Cerebellum (tissue), 4 donors: ENCODE measurements at places on chromosomes 7 and 10. TPM values are rescaled to one million over a fixed set of nuclear protein-coding genes. Genes with fewer than 3 reads are reported as not detected.

GRCh38 chr7:101319401-101319800, 2.2 kb downstream of the IFT22 start:
- no peak for DNase-seq

DNA sequence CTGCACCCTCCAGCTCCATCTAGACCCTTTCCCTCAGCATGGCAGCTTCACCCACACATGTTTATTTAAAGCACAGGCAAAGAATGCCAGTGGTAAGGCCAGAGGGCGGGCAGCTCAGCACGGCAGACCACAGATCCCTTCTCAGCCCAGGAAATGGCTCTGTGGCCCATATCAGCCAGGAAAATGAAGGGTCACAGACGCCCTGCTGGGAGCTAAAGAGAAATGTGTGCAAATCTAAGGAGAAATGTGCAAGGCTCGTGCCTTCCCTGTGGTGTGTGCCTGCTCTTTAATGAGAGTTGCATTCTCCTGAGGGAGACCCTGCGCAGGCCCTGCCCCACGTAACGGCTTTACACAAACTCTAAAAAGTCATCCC, 23.0 kb downstream of the PTPRN2 start:
- DNase-seq: no peak

DNA sequence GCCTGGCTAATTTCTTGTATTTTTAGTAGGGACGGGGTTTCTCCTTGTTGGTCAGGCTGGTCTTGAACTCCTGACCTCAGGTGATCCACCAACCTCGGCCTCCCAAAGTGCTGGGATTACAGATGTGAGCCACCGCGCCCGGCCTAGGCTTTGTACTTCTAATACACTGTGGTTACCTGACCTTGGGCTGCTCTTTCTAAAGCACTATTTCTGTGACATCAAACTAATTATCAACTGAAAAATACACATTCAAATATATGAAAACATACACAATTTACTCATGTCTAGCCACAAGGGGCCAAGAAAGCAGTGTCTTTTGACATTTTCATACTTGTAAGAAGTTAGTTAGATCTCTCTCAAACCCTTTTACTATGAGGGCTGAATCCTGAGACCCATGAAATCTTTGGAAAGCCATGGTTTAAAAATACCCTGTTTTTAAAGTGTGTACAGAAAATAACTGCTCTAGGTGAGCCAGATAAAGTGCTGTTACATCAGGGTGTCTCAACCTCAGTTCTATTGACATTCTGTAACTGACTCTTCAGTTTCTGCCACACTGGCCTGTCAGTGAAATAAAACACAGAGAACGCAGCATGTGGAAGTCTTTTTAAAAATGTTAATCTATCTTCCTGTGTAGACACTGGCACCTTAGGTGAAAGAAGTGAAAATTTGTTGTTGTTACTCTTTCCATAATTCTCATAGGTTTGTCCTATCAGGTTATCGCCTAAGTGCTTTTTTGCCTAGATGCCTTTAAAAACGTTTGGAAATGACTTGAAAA, 58.8 kb downstream of the CREM start:
- no peak for DNase-seq

- no peak for DNase-seq
These were observed 24.6 kb upstream of the MKLN1 start for GRCh38 chr7:131302876-131303707.

DNA sequence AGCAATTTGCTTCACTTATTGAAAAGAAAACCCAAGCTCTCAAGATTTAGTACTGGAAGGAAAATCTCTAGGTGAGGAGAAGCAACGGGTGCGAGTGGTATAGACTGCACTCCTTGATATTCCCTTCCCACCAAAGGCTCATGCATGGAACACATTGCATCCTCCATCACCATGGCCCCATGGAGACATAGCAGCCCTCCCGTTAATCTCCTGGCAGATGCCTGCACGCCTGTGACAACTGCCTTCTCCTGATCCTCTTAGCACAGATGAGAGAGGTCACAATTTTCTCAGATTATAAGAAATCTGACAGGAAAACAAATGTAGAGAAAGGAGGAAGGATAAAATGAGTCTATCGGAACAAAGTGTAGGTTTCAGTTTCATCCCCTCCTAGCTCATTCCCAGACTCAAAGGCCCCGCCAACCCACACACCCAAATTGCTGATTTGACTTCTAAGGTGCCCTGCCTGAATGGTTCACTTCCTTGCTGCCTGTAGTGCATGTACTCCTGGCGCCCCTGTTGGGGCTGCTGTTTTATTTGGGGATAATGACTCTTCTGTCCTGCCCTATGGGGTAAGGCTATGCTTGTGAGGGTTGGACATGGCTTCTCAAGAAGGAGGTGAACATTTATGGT, 50.0 kb downstream of the PLXNA4 start:
- no peak for DNase-seq

GRCh38 chr7:141533149-141533949, 17.9 kb upstream of the AGK start:
- peak; percentile 84 for DNase-seq

DNA sequence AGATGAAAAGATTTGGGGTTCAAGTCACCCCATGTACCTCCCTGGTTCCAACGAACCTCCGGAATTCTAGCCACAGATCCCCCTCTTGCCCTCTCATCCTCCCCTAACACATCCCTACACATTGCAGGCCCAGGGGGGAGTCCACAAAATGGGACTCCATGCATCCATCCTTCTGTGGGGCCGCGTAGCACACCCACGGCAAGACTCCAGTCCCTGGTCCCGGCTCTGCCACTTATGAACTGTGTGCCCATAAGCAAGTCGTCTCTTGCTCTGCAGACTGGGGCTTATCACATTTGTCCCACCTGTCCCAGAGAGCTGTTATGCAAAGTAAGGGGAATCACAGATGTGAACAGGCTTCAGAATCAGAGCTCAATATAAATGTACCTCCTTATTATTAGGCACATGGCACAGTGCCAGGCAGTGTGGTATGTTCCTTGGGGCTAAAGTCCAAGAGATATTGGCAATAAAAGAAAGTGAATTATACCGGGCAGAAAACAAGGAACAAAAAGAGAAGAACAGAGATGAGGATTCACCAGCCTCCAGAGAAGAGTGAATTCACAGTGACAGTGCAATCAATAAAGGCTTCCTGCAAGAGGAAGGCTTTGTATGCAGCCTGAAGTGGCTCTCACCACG, 73.9 kb downstream of the KCNMA1 start:
- no peak for DNase-seq

- peak; percentile 27 for DNase-seq
These were observed 110.3 kb upstream of the GATA3 start for GRCh38 chr10:7944215-7944480.

- no peak for DNase-seq
These were observed 668.6 kb downstream of the NRG3 start for GRCh38 chr10:82543631-82544030.

GRCh38 chr10:34791947-34792346, 23.1 kb downstream of the PARD3 start:
- no peak for DNase-seq

GRCh38 chr10:114103284-114103683, 59.6 kb downstream of the ADRB1 start:
- DNase-seq: peak; percentile 67

- DNase-seq: no peak
These were observed 399.0 kb downstream of the GRID1 start for GRCh38 chr10:85967594-85967993.

GRCh38 chr10:74514322-74514721, 312.1 kb upstream of the KAT6B start:
- no peak for DNase-seq

DNA sequence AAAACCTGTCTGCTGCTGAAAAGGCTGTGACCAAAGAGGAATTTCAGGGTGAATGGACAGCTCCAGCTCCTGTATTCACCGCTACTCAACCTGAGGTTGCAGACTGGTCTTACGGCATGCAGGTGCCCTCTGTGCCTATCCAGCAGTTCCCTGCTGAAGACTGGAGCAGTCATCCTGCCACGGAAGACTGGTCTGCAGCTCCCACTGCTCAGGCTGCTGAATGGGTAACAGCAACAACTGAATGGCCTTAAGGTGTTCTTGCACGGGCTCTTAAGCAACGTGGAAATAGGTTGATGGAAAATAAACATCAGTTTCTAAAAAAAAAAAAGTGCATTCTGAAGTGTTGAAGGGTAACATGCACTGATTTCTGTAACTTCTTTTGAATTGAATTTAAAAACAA, 82.3 kb downstream of the DAGLB start:
- DNase-seq: no peak

GRCh38 chr10:129365767-129366402, 101.2 kb upstream of the MGMT start:
- no peak for DNase-seq

GRCh38 chr10:76998451-76998850, 639.2 kb downstream of the KCNMA1 start:
- no peak for DNase-seq

DNA sequence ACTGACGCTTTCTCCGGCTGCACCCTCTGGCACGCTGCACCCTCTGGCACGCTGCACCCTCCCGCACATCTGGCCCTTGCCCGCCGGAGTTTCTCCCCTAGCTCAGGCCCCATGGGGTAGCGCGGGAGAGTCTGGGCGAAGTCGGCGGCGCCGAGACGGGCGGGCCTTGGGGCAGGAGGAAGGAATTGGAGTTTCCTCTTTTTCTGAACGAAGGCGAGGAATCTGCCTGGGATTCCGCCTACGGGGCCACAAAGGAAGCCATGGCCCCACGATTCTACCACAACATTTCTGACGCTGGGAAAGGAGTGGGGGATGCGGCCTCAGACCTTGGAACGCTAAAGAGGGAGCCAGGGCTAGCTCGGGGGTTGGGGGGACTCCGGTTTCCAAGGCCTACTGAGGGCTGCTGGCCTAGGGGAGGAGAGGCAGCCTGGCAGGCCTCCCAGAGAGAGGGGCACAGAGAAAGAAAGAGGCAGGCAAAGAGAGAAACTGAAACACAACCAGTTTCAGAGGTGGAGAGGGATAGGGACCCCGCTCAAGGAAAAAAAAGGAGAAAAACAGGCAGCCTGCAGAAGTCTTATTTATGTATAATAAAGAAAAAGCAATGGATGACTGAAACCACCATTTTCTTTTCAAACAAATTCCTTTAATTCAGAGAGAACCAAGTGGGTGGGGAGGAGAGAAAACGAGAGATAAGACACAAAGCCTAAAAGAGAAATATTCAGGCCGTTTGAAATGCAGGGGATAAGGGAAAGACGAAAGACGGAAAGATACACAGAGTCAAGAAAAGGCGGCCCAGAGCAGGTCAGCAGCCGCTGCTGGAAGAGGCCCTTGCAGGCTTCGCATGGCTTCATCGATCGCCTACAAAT, 4.3 kb downstream of the TLX1 start:
- no peak for DNase-seq

DNA sequence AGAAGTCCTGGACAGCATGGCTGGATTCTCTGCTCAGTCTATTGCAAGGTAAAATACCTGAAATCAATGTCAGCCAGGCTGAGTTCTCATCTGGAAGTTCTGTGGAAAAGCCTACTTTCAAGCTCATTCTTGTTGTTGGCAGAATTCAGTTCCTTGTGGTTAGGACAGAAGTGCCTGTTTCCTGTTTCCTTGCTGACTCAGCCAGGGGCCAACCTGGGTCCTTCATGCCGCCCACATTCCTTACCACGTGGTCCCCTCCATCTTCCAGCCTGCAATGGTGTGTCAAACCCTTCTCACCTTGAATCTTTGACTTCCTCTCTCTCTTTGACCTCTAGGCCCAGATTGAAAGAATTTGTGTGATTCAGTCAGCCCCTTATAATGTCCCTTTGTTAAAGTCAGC, 197.1 kb upstream of the STK17A start:
- DNase-seq: no peak

The GCC1 gene
- 10.4 TPM for total RNA-seq

The CRTAC1 gene
- total RNA-seq: 15.5 TPM

The ECHDC3 gene
- 1.3 TPM for total RNA-seq

The KIAA1217 gene
- total RNA-seq: 5.6 TPM

The ZNF398 gene
- 24.6 TPM for total RNA-seq

The MBL2 gene
- total RNA-seq: not detected

The HOXA7 gene
- not detected for total RNA-seq

The GNGT1 gene
- total RNA-seq: not detected

The DMBT1 gene
- 0.36 TPM for total RNA-seq

The UNC5B gene
- 10.7 TPM for total RNA-seq

The RTKN2 gene
- 17.1 TPM for total RNA-seq
